ENCODE measurements at places on chromosomes 5 and 9. TPM values are rescaled to one million over a fixed set of nuclear protein-coding genes. Genes with fewer than 3 reads are reported as not detected.

Gene SPATA31E1
- total RNA-seq: not detected

Gene VLDLR
- 7.4 TPM for total RNA-seq

GRCh38 chr5:137265457-137265856 is 233.7 kb downstream of the SPOCK1 start:
- H3K4me1 ChIP-seq: no peaks in the 10 kb centered on the region
- peaks cover 9% of the 10 kb centered on the region for H3K27me3 ChIP-seq
- H3K4me3 ChIP-seq: no peak overlapping the region
- no peaks in the 10 kb centered on the region for H3K36me3 ChIP-seq

Gene WNT8A
- total RNA-seq: not detected

- no peak overlapping the region for H3K4me3 ChIP-seq
- peaks cover 69% of the 10 kb centered on the region for H3K27me3 ChIP-seq
- peaks cover 2% of the 10 kb centered on the region for H3K36me3 ChIP-seq
- no peak for DNase-seq
- H3K4me1 ChIP-seq: peaks cover 23% of the 10 kb centered on the region
Observed at GRCh38 chr9:34624475-34625185, 4.2 kb downstream of the ARID3C start.

Measured in activated naive CD8-positive, alpha-beta T cell treated with anti-CD3 and anti-CD28 coated beads, Interleukin-2, amount 10 ng/mL, durations not matched to agents 7 days and 5 days (primary cell).